ENCODE measurements at places on chromosomes 4 and X.

DNA sequence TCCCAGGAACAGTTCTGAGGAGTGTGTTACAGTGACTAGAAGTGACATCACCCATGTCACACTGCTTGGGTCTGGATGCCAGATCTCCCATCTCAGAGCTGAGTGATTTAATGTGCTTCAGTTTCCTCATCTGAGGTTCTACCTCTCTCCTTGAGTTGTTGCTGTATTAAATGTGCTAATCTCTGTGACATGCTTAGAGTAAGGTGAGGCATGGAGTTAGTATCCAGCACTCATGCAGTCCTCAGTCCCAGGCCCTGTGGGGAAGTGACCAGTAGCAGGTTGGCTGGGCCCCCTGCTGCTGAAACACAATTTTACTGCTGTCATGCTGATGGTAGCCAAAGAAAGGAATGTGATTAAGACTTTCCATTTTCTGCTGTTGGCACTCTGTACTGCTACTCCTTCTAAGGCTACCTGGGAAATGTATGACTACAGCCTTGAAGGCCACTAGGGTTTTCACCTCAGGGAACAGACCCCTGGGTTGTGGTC, 639.6 kb downstream of the MID1IP1 start:
- DNase-seq: no peak

DNA sequence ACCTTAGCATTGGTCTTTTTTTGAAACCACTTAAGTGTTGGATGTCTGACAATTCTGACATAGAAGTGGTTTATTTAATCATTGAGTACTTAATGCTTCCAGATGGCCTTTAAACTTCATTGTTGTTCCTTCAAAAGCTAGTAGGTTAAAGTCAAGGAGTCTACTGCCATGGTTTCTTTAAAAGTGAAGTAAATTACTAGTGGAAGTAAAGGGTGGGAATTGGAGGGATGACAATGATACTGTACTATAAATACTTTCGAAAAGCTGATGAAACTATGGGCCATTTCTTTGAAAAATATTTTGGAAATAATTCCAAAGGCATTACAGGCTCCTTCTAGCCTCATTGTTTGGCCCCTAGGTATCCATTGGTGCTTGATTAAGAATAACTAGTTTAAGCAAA, 51.9 kb downstream of the ATP10D start:
- no peak for DNase-seq

- DNase-seq: no peak
Measured at GRCh38 chrX:68048774-68049173, 384.5 kb downstream of the OPHN1 start.

DNA sequence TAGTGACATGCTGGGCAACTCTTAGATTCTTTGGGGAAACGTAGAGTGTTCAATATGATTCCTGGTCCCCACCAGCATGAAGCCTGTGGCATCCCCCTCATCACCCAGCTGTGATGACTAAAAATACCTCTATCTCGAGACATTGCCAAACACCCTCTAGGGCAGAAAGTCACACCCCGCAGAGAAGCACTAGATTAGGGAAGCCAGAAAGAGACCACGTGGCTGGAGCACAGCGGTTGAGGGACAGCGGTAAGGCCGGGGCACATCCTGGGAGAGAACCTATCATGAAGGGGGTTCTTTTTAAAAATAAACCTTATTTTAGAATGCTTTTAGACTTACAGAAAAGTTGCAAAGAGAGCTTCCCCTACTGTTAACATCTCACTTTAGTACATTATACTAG, 11.0 kb downstream of the FAT1 start:
- no peak for DNase-seq

DNA sequence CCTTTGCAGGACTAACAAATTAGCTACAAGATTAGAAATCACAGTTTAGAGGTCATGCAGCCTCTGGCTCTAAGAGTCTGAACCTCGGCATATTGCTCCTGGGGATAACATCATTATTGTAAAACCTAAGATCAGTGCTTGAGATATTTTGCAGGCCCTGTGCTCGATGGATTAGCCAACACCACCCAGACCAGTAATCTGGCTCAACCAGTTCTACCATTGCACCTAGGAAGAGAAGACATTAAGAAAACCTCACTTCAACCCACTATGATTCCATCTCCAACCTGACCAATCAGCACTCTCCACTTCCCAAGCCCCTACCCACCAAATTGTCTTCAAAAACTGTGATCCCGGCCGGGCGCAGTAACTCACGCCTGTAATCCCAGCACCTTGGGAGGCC, 43.6 kb downstream of the WFS1 start:
- no peak for DNase-seq

DNA sequence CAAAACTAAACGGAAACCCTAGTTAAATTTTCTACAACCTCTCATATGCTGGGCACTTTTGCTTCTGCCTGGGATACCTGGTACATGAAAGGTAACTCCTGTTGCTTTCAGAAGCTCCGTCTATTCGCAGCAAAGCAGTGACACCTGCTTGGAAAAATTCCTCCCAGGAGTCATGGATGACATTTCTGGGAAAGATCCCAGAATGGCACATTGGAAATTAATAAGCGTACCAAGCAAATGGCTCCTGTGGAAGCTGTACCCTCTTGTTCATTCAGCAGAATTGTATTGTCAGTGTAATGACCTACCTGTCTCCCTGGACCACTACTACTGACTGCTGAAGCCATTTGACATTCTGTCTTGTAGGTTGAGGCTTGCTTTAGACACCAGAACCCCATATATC, 349.7 kb upstream of the NOCT start:
- no peak for DNase-seq

DNA sequence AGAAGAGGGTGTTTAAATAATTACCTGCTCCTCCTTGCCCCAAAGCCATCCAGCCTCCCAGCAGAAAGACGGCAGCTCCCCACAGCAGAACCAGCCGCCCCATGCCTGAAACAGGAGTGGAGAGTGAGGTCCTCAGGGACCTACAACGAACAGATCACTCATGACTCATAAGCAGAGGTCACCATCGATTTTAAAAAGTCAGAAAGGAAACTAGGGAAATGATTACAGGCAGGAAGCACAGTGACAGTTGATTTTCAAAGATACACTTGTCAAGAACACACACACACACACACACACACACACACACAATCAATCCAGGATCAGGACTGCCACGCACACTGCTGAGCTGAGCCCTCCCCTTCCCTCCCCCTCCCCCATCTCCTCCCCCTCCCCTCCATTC, at the start of gene CRLF2:
TSS of gene CRLF2 (minus strand) at position 118 of the 400 bp plus-strand sequence. CDS start at position 103, 15 bp downstream.
- DNase-seq: no peak

DNA sequence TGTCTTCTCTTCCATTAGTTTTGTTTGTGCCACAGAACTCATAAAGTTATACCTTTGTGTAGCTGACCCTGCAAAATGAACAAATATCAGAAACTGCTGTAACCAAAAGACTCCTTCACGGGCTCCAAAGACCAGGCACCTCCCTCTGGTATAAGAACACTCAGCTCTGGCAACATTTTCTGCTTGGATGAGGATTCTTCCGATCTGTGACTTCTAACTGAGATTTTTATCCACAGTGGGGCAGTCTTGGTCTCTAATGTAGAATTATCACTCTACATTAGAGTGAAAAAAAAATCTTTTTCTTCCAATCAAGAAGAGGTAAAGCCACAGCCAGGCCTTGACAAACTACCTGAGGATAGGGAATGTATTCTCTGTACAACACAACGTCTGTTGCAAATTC, 38.5 kb upstream of the PRSS48 start:
- no peak for DNase-seq

GRCh38 chrX:72371405-72371804, 65.7 kb upstream of the CITED1 start:
- no peak for DNase-seq

GRCh38 chr4:183337349-183337748, 15.1 kb upstream of the CLDN24 start:
- no peak for DNase-seq

DNA sequence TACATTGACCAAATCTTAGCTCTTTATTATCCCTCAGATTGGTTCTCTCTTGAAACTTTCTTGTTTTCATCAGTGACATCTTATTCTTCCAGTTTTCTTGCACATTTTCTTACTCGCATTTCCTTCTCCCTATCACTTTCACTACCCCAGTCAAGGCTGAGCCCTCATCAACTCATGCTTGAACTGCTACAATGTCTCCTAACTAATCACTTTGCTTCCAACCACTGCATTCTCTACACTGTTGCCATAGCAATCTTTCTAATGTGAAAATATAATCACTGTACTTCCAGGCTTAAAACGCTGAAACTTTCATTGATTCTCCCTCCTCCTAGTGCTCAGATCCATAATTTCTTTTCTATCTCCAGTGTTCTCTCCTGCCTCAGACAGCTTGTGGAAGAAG, 22.2 kb upstream of the LPAR4 start:
- DNase-seq: no peak

- DNase-seq: no peak
Measured at GRCh38 chr4:77856152-77856551, 6.5 kb upstream of the MRPL1 start.

- DNase-seq: no peak
Measured at GRCh38 chrX:125398959-125399440, 79.3 kb downstream of the TEX13C start.
